Hippocampal formation (tissue), 2 donors: ENCODE measurements at places on chromosomes 6 and 20.

GRCh38 chr6:158391276-158391675, 79.0 kb downstream of the TULP4 start:
- DNase-seq, result no peak

DNA sequence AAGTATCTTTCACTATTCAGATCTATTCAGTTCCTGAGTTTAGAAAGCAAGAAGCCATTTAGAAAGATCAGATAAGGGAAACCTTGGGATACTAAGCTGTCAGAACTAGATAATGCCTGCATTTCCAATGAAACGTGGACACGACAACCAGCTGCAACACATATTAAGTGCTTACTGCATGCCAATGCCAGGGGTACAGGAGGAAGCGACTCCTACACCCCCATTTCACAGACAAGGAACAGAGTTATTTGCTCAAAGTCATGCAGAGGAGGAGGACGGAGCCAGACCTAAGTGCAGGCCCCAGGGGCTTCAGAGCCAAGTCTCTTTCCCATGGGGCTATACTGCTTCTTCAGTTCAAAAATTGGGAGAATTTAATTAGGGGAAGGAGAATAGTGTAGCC, 62.4 kb downstream of the PREX1 start:
- DNase-seq, result no peak

- no peak for DNase-seq
Observed at GRCh38 chr20:1741309-1742048, 83.9 kb upstream of the SIRPG start.

DNA sequence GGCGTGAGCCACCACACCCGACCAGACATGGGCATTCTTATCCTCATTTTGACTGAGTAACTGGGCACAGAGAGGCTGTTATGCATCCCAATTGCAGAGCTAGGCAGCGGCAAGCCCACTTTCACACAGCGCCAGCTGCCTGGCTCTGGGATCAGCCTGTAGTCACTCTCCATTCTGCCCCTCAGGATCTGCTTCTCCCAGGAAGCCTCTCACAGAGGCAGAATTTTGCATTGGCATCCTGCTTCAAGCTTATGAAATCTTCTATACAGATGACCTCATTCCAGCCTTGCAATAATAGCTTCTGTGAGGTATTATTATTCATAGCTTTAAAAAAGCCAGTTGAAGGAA, 37.0 kb upstream of the IER3 start:
- peak; percentile 57 for DNase-seq

- no peak for DNase-seq
Observed at GRCh38 chr6:168129292-168130167, 50.5 kb upstream of the FRMD1 start.

DNA sequence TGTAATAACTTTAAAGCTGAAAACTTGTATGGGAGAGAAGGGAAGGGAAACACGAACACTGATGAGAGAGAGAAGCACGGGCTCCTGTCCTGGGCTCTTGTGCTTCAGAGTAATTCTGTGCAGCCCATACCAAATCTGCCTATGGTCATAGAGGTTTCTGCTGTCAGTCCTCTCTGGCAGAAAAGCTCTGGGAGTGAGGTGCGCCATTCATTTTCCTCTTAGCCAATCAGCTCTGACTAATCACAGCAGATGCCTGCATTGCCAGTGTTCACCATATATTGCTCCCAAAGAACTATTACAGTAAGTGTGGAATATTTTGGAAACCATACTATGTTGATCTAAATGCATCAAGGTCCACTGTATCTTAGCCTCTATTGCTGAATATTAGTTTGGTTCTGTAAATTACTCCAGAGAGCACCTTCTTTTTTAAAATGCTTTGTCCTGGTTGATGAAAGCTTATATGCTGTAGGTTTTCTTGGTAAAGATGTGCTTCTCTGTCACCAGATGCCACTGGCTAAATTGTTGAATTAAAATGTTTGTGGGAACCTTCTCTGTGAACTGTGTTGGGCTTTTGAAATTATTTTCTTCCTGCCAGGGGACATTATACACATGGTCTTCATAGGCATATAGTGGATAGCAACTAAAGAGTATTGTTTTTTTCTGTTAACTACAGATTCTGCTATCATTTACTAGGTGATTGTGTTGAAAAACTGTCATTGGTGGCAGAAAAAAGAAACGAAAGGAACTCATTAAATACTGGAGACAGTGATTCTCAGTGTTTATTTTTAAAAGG, 38.3 kb downstream of the DCBLD1 start:
- DNase-seq, result no peak

- DNase-seq, result peak; percentile 28
Observed at GRCh38 chr6:125097186-125097585, 56.4 kb upstream of the TPD52L1 start.
